ENCODE measurements at places on chromosomes 2 and 18.
A peak's percentile ranks its signal among the peaks of the same experiment; 100 is the strongest.

- no peak for DNase-seq
Measured at GRCh38 chr2:144630459-144631215, 110.7 kb upstream of the ZEB2 start.

DNA sequence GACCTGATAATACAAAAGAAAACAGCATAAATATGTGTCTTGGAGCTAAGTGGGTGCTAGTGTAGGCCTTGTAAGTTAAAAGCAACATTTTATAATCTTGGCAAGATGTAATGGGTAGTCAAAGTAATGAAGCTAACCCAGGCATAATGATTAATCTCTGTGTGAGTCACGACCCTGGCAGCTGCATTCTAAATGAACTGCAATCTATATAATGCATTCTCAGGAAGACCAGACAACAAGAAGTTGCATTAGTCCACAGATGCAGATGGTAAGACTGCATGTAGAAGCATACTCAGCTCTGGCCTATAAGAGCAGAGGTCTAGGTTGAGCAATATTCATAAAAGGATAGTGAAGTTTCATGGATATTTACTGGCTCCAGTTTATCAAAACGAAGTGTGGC is 85.6 kb upstream of the ETAA1 start:
- DNase-seq = no peak

DNA sequence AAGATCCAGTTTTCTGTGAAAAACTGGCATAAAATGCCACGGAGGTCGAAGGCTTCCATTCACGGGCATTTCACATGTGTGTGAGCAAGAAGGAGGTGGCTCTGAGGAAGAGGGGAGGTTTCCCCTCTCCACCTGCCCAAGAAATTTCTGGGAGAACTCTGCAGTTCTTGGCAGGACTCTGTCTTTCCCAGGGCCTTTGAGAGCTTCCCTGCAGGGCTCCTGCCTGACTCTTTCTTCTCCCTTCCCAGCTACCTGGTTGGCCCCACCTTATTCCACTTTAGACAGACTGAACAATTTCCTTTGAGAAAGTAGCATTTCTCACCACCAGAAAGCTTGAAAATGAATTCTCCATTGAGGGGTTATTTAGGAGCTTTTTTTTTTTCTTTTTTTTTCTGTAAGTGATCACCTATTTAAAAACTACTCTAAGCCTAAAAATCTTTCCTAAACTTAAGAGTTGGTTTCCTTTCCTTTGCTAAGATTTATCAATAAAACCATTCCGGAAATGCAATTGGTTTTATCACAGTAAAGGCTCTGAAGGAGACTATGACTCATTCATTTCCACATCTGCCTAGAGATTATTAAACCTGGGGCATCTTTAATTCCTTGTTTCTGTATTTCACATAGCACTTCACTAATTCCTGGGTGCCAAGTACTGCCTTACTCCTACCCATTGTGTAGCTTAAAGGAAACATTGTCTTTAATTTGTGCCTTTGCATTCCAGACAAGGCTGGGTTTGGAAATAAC is 59.3 kb downstream of the UNC80 start:
- no peak for DNase-seq

DNA sequence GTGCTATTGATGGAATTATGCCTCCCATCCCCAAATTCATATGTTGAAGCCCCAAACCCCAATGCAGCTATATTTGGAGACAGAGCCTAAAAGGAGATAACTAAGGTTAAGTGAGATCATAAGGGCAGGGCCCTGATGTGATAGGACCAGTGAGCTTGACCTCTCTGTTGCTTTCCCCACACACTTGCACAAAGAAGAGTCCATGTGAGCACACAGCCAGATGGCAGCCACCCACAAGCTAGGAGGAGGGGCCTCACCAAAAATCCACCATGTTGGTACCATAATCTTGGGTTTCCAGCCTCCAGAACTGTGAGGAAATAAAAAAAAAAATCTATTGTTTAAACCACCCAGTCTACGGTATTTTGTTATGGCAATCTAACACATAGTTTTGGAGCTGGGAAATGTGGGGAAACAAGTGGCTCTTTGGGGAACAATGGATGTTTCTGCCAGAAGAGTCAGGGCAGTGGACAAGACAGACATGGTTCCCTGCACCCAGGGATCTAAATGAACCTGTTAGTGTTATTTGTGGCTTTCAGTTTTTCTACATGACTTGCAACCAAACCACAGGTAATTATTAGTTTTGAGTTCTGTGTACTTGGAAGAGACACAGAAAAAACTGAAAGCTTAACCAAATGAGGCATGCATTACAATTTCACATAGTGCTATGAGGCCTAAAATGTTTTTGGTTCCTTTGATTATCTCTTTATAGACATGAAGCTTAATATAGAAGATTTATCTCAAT is 259.1 kb downstream of the LTBP1 start:
- peak; percentile 70 for DNase-seq

- DNase-seq = no peak
Measured at GRCh38 chr2:239180526-239181073, 220.2 kb downstream of the HDAC4 start.

GRCh38 chr2:162118166-162119031 is 33.6 kb downstream of the GCG start:
- DNase-seq = peak; percentile 52

DNA sequence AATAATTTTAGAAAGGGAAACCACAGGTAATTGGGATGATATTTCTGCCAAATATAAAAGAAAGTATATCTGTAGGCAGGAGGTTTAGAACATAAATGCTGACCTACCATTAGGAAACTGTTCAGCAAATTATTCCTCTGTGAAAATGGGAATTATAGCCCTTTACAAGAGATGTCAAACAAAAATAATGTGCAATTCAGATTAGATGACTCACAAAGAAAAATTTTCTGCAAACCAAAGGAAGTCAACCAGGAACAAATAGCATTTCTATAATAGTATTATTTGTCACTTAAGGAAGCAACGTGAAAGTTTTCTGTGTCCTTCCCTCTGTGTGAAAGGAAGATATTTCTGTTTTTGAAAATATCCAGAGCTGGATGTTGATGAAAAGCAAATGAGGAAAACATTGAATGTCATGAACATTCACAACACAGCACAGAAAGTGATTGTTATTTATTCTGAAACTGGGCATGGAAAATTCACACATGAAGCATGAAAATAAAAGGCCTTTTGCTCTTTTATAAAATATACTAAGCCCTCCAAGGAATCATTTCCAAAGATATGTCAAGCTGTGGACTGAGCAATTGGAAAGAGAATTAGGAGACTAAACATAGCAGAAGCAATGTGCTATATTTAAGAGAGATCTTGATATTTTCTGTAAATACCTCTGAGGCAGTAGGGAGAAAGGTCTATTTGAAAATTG is 57.9 kb upstream of the SPHKAP start:
- DNase-seq = no peak

DNA sequence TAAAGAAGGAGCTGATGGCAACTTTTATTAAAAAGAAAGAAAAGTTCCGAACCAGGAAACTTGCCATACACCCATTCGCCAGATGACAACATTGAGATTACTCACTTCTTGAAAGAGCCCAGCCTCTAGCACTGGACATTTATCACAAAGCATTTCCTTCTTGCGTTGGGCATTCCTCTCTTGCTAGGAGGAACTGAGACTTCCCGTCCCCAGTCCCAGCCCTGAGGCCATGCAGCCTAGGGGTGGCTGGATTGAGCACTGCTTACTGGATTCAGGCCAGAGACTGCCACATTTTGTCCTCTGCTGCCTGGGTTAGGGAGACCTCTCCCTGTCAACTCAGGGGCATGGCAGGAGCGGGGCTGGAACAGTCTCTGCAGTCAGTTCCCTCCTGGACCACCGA is 80.1 kb downstream of the SDC1 start:
- DNase-seq = no peak

DNA sequence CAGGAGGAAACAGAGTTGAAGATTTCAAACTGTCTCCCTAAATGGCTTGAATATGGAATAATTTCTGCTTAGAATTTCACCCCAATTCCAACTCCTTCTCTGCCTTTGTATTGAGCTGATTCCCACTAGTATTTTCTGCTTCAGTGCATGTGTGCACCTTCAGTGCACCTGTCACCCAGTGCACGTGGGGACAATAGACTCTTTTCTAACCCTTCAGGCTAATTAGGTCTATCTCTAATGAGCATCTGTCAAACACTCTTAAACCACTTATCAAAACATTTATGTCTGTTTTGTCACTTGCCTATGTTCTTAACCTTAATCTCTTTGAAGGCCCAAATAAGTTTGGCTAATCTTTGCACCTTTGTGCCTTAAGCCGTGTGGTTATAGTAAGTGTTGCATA is 232.0 kb upstream of the NETO1 start:
- no peak for DNase-seq

DNA sequence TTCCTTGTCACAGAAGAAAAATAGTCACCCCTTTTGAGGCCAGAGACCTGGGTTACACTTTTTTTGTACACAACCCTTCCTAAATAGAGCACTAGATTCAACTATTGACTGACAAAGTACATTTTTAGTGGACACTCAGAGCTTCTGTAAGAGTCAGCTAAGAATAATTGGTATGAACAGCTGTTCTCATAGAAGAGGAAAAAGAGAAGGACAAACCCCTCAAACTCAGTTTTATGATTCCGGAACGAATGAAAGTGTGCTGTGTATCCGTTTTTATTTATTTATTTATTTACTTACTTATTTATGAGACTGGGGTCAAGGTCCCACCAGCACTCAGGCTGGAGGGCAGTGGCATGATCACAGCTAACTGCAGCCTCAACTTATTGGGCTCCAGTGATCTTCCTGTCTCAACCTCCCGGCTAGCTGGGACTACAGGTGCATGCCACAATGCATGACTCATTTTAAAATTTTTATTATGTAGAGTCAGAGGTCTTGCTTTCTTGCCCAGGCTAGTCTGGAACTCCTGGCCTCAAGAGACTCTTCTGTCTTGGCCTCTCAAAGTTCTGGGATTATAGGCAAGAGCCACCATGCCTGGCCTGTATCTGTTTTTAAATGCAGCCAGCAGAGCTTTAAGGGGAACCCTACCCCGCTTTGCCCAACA is 36.0 kb upstream of the FZD5 start:
- no peak for DNase-seq

DNA sequence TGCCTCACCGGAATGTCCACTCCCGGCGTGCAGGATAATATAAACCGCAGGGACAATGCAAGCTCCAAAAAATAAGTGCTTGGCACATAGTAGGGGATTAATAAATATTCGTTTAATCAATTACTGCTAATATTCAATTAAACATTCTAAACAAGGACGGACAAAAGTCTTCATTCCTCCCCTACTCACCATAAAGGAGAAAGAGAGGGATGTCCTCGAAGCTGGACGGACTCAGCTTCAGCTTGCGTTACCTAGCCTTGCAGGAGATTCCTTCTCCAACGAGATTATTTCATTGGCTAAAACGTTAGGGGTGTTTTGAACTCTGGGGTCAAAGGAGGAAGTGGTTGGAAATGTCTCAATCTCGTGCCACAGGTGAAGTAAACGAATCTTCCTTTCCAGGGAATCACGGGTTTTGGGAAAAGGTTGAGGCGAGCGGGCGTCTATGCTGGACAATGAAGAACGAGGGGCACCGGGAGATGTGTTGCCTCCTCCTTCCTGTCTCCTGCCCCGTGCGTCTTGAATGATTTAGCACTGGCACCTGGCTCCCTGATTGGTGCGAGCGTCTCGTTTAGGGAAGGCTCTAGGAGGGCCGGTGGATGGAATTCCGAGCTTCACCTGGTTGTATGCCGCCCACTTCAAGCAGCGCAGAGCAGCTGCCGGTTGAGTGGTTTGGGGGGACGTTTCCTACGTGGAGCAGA is 2.0 kb upstream of the GAD1 start:
- DNase-seq = no peak

- DNase-seq = no peak
Measured at GRCh38 chr18:58190842-58191530, 147.0 kb downstream of the NEDD4L start.

- no peak for DNase-seq
Measured at GRCh38 chr2:218010140-218010983, 7.6 kb upstream of the TNS1 start.

- DNase-seq = no peak
Measured at GRCh38 chr18:41075212-41075611, 879.8 kb upstream of the PIK3C3 start.

- DNase-seq = no peak
Measured at GRCh38 chr2:228321015-228321414, 139.5 kb upstream of the SPHKAP start.

DNA sequence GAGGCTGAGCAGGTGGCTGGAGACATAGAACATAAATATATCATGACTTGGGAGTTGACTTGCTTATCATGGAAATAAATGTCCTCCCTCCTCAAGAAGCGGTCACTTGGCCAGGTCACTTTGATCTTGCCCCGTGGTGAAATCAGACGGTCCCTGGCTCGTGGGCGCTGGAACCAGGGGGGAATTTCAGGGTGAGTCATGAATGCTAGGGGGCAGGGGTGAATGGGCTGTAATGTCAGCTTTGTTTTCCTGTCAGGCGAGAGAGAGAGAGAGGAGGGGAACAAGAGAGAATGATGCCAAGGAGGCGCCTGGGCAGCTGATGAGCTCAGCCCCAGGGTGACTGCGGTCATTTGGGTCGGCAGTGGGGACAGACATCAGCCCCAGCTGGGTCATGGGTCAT is 47.7 kb downstream of the RRM2 start:
- DNase-seq = no peak

- DNase-seq = no peak
Measured at GRCh38 chr2:10059552-10060335, 16.4 kb downstream of the KLF11 start.

- no peak for DNase-seq
Measured at GRCh38 chr18:8757396-8757997, 52.1 kb downstream of the MTCL1 start.

GRCh38 chr2:67286981-67287759 is 110.0 kb upstream of the ETAA1 start:
- DNase-seq = no peak

DNA sequence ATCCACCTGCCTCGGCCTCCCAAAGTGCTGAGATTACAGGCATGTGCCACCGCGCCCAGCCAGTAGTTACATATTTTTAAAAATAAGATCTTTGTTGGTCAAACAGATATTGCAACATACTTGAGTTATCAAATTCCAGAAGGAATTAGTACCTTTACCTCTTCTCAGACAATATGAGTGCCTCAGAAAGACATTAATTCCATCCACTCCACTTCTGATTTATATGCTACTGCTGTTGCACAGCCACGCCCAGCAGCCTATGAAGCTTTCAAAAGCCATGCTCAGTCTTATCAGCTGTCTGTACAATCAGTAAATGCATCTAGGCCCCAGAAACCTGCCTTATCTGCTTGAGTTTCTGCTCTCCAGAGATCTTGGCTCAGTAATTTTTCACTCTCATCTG is 47.8 kb downstream of the MEX3C start:
- DNase-seq = no peak

DNA sequence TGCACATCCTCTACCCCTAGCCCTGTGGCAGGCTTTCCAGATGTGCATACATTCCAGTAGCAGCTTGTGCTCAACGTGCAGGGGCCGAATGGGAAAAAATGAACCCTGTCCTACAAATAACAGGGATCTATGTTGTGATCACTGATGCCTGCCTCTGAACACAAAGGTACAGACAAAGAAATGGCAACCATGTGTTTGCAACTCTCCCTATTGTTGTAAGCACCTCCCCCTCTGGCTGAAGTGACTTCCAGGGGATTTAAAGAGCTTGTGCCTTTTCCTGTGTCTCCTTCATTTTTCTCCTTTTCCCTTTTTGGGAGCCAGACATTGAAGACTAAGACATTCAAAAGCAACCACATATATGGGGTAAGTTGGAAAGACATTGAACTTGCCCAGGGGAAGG is 21.6 kb downstream of the ARHGAP25 start:
- no peak for DNase-seq

GRCh38 chr2:10778724-10779115 is 33.9 kb downstream of the PDIA6 start:
- DNase-seq = no peak

All from AG09319 (cell line).